ENCODE measurements at places on chromosomes 7 and 10. TPM values are rescaled to one million over a fixed set of nuclear protein-coding genes. Genes with fewer than 3 reads are reported as not detected.

LAMB1 gene
- 423 TPM for total RNA-seq

PRSS37 gene
- total RNA-seq, result not detected

PTPN20 gene
- 0.98 TPM for total RNA-seq

TAS2R3 gene
- 1.8 TPM for total RNA-seq

SCART1 gene
- total RNA-seq, result 1.6 TPM

AKR1C8 gene
- not detected for total RNA-seq

SPAM1 gene
- total RNA-seq, result not detected

PKD2L1 gene
- 0.37 TPM for total RNA-seq

NOS3 gene
- total RNA-seq, result 3.9 TPM

MYPN gene
- under 0.01 TPM for total RNA-seq

SDK1 gene
- total RNA-seq, result 1.6 TPM

TMEM229A gene
- not detected for total RNA-seq

THNSL1 gene
- total RNA-seq, result 2.6 TPM

TEX47 gene
- not detected for total RNA-seq

WASHC2A gene
- total RNA-seq, result 37.1 TPM

SEC23IP gene
- 29.0 TPM for total RNA-seq

CYP3A5 gene
- total RNA-seq, result 4.0 TPM

MDFIC gene
- total RNA-seq, result 44.8 TPM

TMEM236 gene
- under 0.01 TPM for total RNA-seq

DMBT1 gene
- total RNA-seq, result under 0.01 TPM

GARIN1A gene
- 0.59 TPM for total RNA-seq

TRIM56 gene
- 12.3 TPM for total RNA-seq

ZNF467 gene
- total RNA-seq, result 0.20 TPM

SFTPD gene
- not detected for total RNA-seq

ITGB8 gene
- total RNA-seq, result 11.8 TPM

MUC3A gene
- not detected for total RNA-seq

KCP gene
- 0.20 TPM for total RNA-seq

TMEM176A gene
- total RNA-seq, result not detected

ZNF488 gene
- total RNA-seq, result under 0.01 TPM

HTRA1 gene
- total RNA-seq, result 310 TPM

TFR2 gene
- total RNA-seq, result 0.20 TPM

UCN3 gene
- not detected for total RNA-seq

HMX2 gene
- total RNA-seq, result not detected

LEP gene
- total RNA-seq, result not detected

KLF14 gene
- total RNA-seq, result 0.37 TPM

ANKRD61 gene
- not detected for total RNA-seq

ICA1 gene
- total RNA-seq, result 0.39 TPM

SEMA3A gene
- 5.1 TPM for total RNA-seq

MYO1G gene
- under 0.01 TPM for total RNA-seq

ZNF804B gene
- total RNA-seq, result not detected

FRMD4A gene
- 33.2 TPM for total RNA-seq

SLC18A3 gene
- not detected for total RNA-seq

ZNF853 gene
- not detected for total RNA-seq

RADIL gene
- total RNA-seq, result 2.7 TPM

C7orf33 gene
- not detected for total RNA-seq

MORN4 gene
- total RNA-seq, result 3.7 TPM

PAX2 gene
- total RNA-seq, result not detected

HABP2 gene
- not detected for total RNA-seq

GATA3 gene
- total RNA-seq, result not detected

CYP17A1 gene
- not detected for total RNA-seq

CNPY1 gene
- not detected for total RNA-seq

AFAP1L2 gene
- under 0.01 TPM for total RNA-seq

PNLIPRP2 gene
- not detected for total RNA-seq

PLPP4 gene
- total RNA-seq, result not detected

All from subcutaneous preadipocyte (primary cell).